ENCODE measurements at places on chromosomes 7 and 10.
A peak's percentile ranks its signal among the peaks of the same experiment; 100 is the strongest.

DNA sequence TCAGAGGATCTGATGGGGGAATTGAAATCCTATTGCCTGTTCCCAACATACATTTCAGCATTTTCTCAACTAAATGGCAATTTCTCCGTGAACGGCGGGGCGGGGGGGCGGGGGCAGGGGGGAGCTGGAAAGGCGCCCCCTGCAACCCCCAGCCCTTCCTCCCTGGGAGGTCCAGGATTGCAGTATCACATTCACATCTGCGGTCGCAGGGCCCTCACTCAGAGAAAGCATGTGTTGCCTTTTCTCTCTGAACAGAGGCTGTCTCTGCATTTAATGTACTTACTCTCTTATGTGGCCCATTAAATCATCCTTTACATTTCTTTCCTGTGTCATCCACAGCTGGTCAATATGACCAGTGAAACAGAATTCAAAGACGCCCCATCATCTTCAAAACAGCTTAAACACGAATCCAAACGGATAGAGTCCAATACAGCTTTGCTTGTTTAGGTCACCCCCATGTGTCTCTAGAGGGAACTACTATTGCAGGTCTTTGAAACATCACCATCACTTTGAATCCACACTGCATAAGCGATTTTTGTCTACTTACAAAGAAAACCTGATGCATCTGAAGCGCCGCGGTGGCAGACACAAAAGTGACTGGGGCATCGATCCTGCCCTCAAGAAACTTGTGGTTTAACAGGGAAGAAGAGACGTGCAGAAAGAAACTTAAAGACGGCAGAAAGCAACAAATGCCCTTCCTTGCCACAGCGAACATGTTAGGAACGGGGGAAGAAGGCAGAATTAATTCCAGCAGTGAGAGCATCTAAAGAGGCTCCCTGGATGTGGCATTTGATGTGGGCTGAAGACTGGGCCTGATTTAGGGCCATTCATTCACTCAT, 17.0 kb upstream of the ECHDC3 start:
- peak; percentile 71 for DNase-seq

- DNase-seq, result peak; percentile 48
Observed at GRCh38 chr7:87797798-87798403, 78.3 kb downstream of the SLC25A40 start.

DNA sequence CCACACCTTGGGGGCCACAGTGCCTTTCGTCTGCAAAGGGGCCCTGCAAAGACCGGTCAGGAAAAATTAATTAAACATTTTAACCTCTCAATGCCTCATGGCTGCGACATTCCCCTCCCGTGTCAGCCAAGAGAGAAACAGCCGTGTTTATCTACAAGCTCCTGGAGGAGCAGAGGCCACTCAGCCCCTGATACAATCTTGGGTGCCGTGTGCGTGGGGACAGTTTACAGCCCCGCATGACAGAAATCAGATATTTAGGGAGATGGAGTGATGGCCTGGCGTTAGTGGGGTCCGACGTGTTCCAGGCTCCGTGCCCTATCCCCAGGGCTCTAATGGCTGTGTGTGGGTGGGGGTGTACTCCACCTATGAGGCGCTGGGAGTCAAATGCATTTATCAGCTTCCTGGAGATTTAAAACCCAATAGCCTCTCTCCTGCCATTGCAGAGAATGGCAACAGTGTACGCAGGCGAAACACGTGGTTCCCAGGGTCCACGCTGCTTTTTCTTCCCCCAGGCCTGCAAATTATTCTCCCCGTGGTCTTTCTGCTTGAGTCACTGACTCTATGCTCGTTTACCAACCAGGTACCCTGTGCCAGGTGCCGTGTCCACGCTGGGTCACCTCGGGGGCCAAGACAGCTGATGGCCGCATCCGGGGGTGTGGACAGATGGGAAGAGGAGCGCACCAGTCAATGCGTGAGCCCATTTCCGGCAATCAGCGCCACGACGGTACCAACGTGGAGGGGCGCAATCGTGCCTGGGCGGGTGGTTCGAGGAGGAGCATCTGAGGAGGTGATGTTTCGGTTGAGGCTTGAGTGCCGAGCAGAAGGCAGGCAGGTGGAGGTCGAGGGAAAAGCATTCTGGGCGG, 26.6 kb upstream of the PSMG3 start:
- DNase-seq, result no peak

DNA sequence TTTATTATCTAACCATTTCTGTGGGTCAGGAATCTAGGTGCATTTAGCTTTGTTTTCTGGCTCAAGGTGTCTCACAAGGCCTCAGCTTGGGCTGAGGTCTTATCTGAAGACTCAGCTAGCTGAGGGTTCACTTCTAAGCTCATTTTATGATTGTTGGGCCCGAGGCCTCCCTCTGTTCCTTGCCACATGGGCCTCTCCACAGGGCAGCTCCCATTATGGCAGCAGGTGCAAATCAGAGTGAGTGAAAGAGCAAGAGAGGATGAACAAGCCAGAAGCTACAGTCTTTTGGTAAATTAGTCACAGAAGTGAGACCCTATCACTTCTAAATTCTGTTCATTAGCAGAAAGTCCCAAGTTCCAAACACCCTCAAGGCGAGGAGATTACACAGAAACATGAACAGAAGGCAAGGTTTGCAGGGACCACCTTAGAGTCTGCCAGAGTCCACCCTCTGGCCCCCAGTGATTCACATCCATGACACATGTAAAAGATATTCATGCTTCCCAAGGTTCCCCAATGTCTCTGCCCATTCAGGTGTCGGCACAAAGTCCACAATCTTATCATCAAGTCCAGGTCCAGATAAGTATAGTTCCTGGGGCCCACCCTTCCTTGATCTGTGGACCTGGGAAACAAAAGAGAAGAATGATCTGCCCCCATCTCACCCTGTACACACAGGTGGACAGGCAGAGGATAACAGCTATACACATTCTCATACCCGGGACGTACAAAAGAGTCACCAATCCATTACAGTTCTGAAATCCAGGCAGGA, 23.7 kb downstream of the FIGNL1 start:
- no peak for DNase-seq

DNA sequence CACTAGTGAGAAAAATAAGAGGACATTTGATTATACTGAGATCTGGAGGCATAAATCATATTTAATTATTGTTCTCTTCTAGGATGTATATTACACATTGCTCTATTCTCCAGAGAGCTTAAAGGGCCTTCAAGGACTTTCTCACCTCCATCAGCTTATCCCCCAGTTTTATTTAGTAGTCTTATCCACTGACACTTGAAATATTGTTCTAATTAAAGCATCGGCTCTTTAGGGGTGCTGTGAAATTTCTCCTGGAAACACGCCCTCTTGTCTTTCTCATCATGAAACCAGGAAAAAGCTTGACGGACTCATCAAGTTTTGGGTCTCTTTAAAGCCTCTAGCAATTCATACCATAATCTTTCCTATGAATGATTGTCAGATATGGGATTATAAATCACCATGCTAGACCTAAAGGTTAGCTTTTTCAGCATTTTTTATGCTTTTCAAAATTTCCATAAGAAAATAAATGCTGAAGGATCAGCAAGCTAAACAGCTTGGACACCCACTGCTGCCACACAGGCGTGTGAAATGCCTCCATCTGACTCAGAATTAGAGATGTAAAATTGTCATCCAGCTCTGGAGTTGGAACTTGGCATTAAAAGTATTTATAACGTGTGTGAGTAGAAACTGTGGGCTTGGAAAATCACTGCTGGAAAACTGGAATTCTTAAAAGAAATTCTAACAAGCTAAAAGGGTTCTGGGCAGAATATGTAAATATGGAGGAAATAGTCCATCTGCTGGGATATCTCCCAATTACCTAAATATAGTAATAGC, 216.3 kb downstream of the CHRM2 start:
- peak; percentile 15 for DNase-seq

GRCh38 chr7:5193880-5194279, 3.8 kb downstream of the WIPI2 start:
- no peak for DNase-seq

- DNase-seq, result no peak
Observed at GRCh38 chr10:65273115-65273514, 1652.7 kb upstream of the LRRTM3 start.

DNA sequence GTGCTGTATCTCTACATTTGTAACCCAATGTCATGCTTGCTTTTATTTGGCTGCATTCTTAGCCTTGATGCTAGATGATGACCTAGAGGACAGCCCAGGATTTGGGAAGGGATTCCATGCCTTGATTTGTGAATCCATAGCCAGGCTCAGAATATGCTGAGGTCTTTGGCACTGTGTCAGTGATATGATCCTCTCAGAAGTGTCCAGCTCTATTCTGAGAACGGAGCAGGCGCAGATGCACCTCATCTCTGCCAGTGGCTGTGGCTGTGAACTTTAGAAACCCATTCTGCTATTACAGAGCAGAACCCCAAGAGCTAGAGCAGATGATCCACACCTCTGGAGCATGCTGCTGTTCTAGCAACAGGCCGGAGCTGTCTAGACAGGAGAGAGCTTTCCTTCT, 212.8 kb downstream of the TRIL start:
- no peak for DNase-seq

DNA sequence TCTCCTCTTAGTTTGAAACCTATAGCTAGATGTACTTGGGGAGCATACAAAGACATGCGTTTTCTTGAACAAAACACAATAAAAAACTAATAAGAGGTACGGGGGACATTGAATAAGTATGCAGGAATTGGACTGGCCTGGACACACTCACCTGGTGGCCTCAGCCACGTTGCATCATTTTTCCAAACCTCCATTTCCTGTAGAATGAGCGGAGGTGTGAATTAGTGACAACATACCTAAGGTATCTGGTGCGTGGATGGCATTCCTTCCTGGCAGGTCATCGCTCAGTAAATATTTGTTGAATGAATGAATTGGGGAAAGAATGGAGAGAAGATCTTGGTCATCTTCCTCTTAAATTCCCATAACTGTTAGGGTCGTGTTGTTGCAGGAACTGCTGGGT, 103.2 kb upstream of the CTBP2 start:
- DNase-seq, result peak; percentile 11

- DNase-seq, result no peak
Observed at GRCh38 chr7:114942446-114943175, 20.7 kb downstream of the MDFIC start.

- DNase-seq, result peak; percentile 81
Observed at GRCh38 chr10:32239769-32240168, 107.2 kb downstream of the EPC1 start.

DNA sequence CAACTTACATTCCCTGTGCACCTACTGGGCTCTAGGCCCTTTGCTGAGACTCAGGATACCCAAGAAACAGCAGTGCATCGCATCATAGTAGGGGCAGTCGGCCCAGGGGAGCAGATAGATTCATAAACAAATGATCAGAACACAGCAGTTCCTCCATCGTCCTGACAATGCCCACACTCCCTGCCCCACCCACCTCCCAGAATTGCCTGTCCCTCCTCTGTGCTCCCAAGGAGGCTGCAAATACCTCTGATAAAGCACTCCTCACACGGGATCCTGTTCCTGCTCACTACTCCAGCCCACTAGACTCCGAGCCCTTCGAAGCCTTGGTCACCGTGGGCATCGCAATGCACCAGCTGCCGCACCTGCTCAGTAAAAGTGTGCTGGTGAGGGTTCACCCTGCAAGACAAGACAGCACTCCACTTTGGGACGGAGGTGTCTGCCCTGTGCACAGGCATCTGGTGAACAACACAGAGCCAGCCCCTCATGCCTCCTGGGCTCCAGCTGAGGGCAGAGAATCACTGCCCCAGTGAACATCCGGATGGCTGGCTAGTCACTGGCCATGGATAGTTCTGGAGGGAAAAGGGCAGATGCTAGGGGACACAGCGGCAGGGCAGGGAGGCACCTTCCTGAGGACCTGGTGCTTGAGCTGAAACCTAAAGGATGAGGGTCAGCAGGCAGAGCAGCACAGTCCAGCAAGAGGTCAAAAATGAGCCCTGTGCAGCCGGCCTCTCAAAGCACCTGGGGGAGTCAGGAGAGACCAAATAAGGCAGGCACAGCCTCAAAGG, 60.7 kb downstream of the TNS3 start:
- DNase-seq, result no peak

DNA sequence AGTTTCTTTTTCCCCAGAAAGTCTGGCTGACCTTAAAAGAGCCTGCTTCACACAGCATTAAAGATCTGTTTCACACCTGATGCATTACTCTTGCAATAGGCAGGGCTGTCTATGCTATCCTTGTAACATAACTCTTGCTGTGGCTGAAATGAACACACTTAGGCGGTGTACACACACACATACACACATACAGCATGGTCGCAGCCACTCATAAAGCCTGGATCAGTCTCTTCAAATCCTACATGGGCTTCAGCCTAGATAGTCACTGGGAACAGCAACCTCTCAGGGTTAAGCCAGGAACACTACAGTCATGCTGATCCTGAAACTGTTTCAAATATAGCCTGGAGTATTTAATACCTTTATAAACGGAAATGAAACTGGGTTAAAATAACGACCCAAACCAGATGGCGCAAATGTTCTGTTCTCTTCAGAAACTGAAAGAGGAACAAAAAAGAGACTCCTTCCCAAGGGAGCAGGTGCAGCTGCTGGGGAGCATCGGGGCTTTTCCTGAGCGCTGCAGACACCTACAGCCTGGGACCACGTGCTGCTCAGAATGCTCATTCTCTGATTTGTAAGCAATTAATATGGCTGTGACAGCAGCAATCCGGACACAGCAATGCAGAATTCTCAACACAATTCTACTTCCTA, 61.0 kb upstream of the SFMBT2 start:
- no peak for DNase-seq

- no peak for DNase-seq
Observed at GRCh38 chr7:139118805-139119485, 9.4 kb upstream of the ZC3HAV1 start.

GRCh38 chr7:105354383-105354782, 34.3 kb downstream of the SRPK2 start:
- DNase-seq, result no peak

- no peak for DNase-seq
Observed at GRCh38 chr10:78937800-78938694, 130.7 kb upstream of the ZMIZ1 start.

All from AG10803 (cell line).